ENCODE measurements at places on chromosomes 13 and 19.

DNA sequence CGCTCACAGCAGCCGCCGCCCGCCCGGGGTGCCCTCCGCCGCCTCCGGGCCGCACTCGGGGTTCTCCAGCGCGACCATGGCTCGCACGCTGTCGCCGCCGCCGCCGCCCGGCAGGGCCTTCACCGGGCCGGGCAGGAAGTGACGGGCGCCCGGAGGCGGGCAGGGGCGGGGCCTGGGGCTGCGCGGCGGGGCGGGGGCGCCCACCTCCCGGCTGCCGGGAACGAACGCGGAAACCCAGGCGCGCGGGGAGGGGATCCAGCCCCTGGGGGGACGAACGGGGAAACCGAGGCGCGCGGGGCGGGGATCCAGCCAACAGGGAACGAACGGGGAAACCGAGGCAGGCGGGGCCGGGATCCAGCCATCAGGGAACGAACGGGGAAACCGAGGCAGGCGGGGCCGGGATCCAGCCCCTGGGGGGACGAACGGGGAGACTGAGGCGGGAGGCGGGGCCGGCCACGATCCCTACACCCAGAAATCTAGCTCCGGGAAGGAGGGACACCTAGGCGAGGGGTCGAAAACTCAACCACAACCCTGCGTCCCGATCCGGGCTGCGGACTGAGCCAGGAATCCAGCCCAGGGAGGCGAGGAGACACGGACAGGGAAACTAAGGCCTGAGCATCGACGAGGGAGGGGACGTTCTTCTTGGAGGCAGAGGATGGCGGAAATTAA is at the start of gene R3HDM4:
R3HDM4 (minus strand) TSS at position 140 of the 669 bp plus-strand sequence; CDS start at position 78, 62 bp downstream.
- peak; percentile 64 for DNase-seq

DNA sequence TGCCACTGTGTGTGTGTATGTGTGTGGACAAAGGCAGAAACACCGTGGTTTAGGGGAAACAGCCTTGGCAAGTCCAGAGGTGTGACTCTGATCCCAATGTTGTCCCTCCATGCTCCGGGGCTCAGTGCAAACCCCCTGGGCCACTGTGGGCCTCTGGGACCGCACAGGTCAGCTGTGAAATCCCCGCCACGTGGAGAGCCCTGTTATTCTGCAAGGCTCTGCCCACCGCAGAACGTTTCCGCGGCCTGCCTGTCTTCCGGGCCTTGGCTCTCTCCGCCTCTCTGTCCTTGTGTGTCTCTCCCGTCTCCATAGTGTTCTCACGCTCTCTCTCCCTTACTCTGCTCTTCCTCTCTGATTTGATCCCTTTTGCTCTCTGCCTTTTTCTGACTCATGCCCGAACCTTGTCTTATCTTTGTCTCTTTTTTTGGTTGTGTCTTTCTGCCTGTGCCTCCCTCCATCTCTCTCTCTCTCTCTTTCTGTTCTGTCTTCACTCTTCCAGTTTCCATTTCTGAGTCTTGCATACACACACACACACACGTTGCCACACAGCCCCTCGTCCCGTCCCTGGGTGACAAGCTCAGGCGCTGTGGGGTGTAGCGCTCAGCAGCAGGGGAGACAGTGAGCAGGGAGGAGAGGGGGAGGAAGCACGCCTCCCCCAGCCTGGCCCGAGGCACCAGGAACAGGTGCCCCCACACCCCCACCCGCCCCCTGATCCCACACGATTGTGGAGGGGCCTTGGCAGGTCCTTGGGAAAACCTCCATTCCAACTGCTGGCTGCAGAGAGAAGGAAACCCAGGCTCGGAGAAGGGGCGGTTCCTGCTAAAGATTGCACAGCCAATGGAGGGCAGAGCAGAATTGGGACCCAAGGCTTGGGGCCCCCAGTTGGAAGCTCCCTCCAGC is 3.0 kb downstream of the TTYH1 start:
- no peak for DNase-seq

GRCh38 chr13:97542102-97542685 is 108.2 kb downstream of the RAP2A start:
- DNase-seq: no peak

DNA sequence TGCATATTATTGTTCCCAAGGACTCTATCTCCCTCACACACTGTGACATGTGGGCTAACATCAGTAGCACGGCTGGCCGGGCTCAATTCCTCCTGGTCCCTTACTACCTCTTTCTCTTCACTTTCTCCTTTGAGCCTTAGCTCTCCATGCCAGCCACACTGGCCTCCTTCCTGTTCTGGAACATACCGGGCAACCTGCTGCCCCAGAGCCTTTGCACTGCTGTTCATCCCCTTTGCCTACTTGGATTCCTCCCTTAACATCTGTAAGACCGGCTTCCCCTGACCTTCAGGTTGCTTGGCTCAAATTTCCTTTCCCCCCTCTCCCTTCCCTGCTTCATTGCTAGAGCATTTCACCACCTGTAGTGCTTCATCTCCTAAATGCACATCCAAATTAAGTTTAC is 17.1 kb downstream of the IRS2 start:
- DNase-seq: no peak

DNA sequence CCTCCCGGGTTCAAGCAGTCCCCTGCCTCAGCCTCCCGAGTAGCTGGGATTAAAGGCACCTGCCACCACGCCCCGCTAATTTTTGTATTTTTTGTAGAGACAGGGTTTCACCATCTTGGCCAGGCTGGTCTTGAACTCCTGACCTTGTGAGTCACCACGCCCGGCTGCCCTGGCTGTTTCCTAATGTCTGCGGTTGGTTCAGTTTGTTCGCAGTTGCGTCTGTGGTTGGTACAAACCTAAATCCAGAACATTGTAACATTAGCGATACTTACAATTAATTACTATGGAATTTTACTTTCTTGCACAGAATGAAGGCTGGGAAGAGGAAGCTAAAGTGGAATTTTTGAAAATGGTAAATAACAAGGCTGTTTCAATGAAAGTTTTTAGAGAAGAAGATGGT is 38.1 kb downstream of the RNF17 start:
- no peak for DNase-seq

- DNase-seq: no peak
Observed at GRCh38 chr19:53866865-53867224, 838 bp upstream of the MYADM start.

DNA sequence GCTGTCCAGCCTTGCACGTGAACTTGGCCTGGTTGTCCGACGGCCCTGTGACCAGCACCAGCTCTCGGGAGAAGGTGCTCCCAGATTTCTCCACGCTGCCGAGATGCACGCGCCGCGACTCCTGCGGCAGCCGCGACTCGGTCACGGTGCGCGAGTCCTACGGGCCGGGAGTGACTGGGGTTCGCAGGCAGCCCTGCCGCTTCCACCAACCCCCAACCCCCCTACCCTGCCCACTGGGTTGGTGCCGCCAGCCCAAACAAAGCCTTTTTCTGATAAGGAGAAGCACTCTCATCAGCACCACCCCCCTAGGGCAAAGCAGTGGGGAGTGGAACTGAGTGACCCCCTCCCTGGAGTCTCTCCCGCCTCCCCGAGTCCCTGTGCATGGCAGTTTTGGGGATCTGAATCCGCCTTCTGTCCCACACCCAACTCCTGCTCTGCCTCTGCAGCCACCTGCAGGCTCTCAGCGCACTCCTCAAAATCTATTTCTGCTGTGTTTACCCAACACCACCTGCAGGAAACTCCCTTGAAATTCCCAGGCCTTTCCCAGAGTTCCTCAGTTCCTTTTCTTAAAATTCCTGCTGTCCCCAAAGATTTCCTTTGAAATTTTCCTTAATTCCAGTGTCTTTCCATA is 6.2 kb downstream of the NPHS1 start:
- DNase-seq: no peak

GRCh38 chr19:4660181-4660791 is 9.9 kb downstream of the MYDGF start:
- no peak for DNase-seq

DNA sequence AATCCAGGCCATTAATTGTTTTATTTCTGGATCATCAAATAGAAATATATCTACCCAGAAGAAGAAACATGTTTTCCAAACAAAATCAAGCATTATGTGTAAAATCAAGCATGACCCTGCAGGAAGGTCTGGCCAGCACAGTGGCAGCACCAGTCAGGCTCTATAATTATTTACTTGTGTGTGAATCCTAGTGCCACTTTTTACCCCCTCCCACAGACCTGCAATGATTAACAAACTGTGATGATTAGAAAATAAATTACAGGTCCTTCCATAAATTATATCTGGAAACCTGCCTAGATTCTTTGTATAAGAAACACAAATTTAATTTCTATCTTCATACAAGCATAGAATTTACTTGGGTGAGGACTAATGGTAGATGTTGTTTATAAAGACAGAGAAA is 186.1 kb downstream of the GPC6 start:
- DNase-seq: no peak

GRCh38 chr13:111491659-111492058 is 171.2 kb downstream of the TEX29 start:
- no peak for DNase-seq

DNA sequence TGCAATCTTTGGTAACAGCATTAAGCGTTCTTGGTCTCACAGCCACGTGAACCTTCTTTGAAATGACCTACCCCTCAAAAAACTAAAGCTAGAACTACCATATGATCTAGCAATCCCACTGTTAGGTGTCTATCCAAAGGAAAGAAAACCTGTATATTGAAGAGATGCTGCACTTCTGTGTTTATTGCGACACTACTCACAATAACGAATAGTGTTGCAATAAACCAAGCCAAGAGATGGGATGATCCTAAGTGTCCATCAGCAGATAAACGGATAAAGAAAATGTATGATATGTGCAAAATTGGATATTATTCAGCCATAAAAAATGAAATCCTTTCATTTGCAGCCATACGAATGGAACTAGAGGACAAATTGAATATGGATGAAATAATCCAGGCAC is 637.9 kb downstream of the EFNB2 start:
- DNase-seq: no peak

DNA sequence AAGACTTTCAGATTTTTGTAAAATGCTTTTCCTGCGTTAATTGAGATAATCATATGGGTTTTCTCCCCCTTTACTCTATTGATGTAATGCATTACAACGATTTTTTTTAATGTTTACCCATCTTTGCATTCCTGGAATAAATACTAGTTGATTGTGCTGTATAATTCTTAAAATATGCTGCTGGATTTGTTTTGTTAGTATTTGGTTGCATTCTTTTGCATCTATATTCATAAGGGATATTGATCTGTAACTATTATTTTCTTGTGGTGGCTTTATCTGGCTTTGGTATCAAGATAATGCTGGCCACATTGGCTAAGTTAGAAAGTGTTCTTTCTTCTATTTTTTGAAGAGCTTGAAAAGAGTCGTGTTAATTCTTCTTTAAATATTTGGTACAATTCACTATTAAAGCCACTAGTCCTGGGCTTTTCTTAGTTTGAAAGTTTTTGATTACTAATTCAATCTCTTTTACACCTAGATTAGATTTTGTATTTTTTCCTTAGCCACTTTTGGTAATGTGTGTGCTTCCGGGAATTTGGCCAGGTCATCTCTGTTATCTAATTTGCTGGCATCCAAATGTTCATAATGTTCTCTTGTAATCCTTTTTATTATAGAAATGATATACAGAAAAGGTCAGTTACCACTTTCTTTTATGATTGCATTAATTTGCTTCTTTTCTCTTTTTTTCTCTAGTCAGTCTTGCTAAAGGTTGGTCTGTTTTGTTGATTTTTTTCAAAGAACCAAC is 29.8 kb downstream of the KL start:
- DNase-seq: no peak

- peak; percentile 12 for DNase-seq
Observed at GRCh38 chr19:6862673-6863078, 24.7 kb upstream of the ADGRE1 start.

- no peak for DNase-seq
Observed at GRCh38 chr13:86922936-86923335, 748.2 kb upstream of the SLITRK5 start.

DNA sequence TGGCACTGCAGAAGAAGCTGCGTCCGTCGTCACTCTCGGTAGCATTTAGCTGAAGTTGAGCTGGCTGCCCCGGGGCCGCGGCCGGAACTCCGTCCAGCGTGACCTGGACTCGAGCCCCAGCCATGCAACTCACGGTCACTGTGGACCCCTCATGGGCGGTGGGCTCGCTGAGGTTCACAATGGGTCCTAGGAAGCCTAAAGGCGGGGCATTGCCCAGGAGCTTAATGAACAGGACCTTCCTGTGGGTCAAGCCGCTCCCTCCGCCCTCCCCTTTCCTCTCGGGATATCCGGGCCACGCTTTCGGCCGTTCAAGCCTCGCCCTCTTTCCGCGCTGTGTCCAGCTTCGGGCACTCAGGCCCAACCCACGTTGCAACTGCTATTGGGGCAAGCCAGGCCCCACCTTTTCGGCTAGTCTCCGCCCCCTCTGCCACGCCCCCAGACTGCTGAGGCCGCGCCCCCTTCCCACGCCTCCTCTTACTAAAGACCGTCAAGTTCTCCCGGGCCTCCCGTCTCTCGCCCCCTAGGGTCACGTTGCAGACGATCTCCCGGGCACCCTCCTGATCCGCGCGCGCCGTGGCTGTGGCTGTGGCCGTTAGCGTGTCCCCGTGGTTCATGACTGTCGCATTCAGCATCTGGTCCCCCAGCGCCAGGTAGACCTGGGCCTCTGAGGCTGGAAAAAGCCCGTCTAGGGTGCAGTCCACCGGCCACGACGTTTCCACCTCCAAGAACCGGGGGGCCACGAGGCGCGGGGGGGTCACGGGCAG is 1.4 kb upstream of the RAVER1 start:
- DNase-seq: peak; percentile 48

DNA sequence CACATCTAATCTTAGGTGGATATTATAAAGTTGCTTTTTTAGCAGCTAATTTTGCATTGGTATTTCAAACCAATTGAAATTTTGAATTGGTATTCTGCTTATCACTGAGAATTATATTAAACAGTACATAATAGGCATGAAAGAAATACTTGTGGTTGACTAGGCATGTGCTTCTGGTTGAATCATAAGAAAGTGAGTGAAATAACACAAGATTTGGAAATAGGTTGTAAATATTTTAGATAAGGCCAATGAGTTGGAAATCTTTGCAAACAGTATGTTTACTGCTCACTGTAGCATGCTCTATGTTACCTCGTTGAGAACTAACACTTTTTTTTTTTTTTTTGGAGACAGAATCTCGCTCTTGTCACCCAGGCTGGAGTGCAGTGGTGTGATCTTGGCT is 66.8 kb upstream of the RFC3 start:
- DNase-seq: no peak

- no peak for DNase-seq
Observed at GRCh38 chr19:57803594-57804325, 11.0 kb downstream of the ZNF552 start.

GRCh38 chr13:109113427-109113826 is 484.0 kb downstream of the MYO16 start:
- no peak for DNase-seq

GRCh38 chr13:110305001-110305400 is 2.0 kb downstream of the COL4A1 start:
- no peak for DNase-seq

- DNase-seq: no peak
Observed at GRCh38 chr13:113739527-113740285, 19.3 kb upstream of the TMEM255B start.

GRCh38 chr13:35957241-35957731 is 173.9 kb downstream of the DCLK1 start:
- no peak for DNase-seq

DNA sequence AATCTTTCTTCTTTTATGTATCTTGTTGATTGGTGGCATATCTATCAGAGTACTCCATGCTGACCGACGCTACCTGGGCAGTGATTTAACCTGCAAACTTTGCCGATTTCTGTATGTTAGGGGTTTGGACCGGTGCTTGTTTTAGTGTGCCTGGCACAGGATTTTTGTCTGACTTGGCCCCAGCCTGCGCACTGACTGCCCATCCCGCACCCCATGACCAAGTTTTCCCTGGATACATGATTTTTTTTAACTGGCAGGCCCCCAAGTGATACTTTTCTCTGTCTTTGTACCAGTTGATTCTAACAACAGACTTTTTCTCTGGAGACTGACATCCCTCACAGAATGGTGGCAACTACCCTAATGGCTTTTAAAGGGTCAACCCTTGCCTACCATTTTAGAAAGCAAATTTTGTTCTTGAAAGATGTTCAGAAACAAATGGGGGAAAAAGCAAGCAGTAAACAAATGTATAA is 69.0 kb upstream of the C1QTNF9B start:
- DNase-seq: no peak
